GDM1 (cell line): ENCODE measurements at places on chromosomes 1 and 21.

GRCh38 chr1:79042117-79042516, 35.6 kb upstream of the ADGRL4 start:
- DNase-seq = peak; percentile 2

GRCh38 chr21:42799516-42799915, 79.8 kb downstream of the WDR4 start:
- DNase-seq = no peak

DNA sequence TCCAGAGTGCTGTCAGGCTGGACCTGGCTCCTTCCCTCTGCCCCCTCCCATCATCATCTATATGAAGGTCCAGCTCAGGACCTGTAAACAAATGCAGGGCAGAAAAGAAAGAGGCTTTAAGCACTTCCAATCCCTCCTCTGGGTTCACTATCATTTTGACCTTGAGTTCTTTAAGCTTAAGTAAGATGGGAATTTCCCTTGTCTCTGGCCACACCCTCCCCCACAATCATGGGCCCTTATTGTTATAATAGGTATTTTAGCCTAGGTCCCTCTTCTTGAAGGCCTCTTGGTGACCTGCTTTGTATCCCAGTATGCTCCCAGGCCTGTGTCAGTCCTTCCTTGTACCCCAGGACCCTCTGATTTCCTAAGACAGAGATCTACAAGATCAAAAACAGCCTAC, 45.1 kb upstream of the EPS15 start:
- DNase-seq = no peak

DNA sequence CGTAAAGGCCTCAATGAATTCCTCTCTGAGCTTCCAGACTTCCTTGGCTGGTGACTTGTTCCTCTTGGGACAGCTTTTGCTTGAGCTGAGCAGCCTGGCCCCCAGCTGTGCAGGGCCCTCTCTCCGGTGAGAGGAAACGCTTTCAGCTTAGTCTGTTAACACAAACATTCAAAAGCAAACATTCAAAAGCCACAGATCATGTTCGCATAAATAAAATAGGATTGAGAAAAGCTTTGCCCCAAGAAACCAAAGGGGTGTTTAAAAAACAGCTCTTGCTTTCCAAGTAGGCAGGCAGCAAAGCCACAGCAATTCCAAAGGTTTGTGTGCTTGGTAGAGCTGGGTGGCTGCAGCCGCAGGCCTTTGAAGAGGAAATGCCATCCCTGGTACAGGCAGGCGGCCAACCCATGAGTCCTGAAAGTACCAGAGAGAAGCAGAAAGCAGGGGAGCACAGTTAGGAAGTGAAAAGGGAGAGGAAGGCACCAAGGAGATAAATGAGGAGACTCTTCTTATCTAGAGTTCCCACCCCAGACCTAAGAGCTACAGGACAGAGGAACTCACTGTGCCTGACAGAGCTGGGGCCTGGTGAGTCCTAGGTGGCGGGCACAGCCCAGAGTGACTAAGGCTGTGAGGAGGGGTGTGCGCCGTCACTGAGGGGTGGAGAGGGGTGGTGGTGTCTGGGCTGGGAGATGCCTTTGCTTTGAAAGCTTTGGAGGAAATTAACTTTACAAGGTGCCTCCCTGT, 48.4 kb downstream of the CCN1 start:
- DNase-seq = no peak

DNA sequence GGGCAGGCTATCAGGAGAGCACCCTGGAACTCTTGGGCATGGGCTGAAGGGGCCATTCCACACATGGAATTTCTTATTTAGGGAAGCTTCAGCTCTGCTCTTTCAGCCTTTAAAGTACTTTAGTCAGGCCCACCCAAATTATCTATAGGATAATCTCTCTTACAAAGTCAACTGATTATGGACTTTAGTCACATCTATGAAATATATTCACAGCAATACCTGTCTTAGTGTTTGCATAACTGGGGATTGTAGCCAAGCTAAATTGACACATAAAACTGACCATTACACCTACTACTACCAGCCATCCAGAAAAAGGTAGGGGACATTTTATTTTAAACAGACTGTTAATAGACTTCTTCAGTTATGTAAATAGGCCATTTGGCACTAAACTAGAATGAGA, 114.9 kb upstream of the VANGL1 start:
- DNase-seq = no peak

GRCh38 chr1:61853583-61853982, 111.3 kb downstream of the PATJ start:
- DNase-seq = no peak

GRCh38 chr1:107474877-107475612, 334.2 kb downstream of the NTNG1 start:
- DNase-seq = no peak

- DNase-seq = peak; percentile 67
These were observed 2.3 kb downstream of the FGR start for GRCh38 chr1:27632387-27633297.

DNA sequence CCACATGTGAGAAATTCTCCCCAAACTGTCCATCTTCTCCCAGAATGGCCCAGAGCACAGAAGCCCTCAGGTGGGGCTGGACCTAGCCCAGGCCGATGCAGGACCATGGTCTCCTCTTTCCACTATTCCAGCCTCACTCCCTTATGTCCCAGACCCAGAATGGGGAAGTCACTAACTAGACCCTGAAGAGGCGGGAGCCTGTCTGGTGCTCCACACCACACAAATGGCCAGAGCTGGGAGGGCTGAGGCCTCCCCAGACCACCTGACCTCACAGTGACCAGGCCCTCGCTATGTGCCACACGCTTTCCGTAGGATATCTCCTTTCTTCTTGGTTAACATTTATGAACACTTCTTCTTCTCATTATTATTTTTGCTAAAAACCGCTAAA, 54.9 kb upstream of the EDN2 start:
- no peak for DNase-seq
